Activated CD4-positive, alpha-beta T cell treated with anti-CD3 and anti-CD28 coated beads, Interleukin-2, Interleukin-6, amounts not matched to agents 100 ng/mL and 50 ng/mL, durations not matched to agents 16 hours and 8 hours (primary cell): ENCODE measurements at places on chromosomes 3 and 15.

- DNase-seq: no peak
These were observed 2.7 kb upstream of the C2CD4A start for GRCh38 chr15:62063825-62064635.

GRCh38 chr3:73045391-73045790 lies 16.1 kb upstream of the EBLN2 start:
- DNase-seq: no peak

DNA sequence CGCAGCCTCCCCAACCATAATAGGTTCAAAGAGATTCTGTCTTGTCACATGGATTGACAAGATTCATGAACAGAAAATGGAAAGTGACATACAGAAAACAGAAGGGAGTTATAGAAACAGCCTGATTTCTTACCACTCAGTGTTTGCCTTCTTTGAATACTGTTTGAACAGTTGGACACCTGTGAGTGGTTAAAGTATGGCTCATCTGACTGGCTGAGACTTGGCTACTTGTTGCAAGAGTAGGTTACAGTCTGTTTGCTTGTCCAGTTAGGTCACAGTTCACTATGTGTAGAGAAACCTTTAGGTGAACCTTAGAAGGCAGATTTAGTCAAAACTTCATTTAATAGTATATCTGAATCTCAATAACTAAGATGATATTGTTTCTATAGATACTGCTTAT lies 1003.9 kb upstream of the EPHA6 start:
- no peak for DNase-seq

GRCh38 chr3:156599089-156599874 lies 44.4 kb upstream of the SSR3 start:
- DNase-seq: no peak

DNA sequence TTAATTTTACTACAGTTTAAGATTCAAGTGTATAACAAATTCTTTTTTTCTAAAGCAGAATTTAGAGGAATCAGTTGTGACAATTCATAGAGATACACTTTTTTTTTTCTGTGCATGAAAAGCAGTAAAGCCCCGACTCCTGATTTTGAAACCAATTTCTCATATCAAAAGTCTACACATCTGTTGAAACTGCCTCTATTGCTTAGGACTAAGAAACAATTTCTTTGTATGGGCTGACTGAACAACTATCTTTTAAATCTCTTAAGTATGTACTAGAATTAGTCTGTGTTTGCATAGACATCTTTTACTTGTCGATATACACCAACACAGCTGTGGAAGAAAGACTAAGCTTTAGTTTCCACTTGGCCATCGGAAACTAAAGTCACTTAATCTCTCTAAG lies 127.6 kb downstream of the MEIS2 start:
- DNase-seq: no peak

GRCh38 chr3:60919296-60919695 lies 332.0 kb downstream of the FHIT start:
- DNase-seq: no peak

DNA sequence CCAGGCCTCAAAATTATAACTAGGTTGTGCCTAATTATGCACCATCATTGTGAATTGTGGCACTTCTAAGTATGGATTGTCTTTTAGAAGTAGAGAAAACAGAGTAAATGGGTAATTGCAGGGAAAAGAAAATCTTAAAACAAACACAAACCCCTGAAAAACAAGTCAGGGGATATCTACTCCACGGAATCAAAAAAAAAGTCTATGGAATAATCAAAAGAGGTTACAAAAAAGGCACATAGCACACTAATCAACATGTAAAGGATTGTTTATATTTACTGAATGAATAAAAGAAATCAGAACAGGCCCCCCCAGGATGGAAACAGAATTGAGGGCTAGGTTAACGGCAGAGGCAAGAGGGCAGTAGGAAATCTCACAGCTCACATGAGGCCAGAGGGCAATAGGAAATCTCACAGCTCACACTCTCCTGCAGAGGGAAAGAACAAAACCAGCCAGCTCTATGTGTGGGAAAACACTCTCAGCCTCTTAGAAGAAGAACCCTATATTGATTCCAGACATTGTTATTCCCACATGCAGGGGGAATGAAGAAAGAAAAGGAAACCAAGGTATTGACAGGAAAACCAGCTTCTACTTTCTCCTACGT lies 72.7 kb upstream of the FNDC3B start:
- no peak for DNase-seq

DNA sequence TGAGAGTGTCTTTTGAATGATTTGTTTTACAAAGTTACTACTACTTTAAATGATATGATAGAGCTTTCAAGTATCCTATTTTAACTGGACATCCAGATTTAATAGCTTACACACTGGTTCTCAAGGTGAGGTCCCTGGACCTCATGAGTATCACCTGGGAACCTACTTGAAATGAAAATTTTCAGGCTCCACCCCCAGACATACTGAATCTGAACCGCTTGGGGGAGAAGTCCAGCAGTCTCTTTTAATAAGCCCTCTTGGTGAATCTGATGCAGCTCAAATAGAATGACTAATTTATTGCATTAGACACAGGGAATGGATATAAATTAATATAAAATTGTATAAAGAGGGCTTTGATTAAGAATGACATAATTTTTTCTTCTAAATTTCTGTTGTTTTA lies 29.4 kb upstream of the SLITRK3 start:
- no peak for DNase-seq

GRCh38 chr15:69451951-69452691 lies 497 bp upstream of the RPLP1 start:
- DNase-seq: peak; percentile 41

- no peak for DNase-seq
These were observed 38.7 kb downstream of the CHSY1 start for GRCh38 chr15:101213147-101213546.

GRCh38 chr15:100596792-100597191 lies 5.2 kb downstream of the LINS1 start:
- peak; percentile 96 for DNase-seq

- no peak for DNase-seq
These were observed 37.7 kb downstream of the AMOTL2 start for GRCh38 chr3:134336587-134336986.

- DNase-seq: no peak
These were observed 41.7 kb downstream of the MAP2K5 start for GRCh38 chr15:67584157-67584556.

DNA sequence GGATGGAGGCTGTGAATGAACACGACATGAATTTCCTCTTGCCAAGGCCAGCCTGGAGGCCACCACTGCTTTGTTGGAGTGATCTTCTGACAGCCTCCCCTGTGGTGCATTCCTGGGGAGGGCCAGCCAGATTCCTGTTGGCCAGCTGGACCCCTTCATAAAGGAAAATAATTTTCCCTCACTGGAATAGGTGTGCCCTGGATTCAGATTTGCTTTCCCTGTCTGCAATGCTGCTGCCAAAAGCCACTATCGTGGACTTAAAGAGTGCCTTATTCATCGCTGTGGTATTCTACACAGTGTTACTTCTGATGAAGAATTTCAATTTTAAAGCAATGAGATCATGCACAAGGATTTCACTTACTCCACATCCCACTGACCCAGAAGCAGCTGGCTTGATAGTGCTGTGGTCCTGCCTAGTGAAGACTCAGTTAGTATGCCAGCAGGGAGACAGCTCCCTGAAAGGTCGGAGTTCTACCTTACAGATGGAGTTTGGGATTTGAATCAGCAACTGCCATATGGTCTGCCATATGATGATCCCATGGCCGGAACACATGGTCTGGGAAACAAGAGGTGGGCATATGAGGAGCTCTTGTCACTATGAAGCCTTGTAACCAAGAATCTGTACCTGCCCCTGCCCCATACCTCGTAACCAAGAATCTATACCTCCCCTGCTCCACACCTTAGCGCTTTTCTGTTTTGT lies 145.2 kb downstream of the KLF13 start:
- no peak for DNase-seq

- no peak for DNase-seq
These were observed 159.9 kb upstream of the MEIS2 start for GRCh38 chr15:37260255-37260654.

DNA sequence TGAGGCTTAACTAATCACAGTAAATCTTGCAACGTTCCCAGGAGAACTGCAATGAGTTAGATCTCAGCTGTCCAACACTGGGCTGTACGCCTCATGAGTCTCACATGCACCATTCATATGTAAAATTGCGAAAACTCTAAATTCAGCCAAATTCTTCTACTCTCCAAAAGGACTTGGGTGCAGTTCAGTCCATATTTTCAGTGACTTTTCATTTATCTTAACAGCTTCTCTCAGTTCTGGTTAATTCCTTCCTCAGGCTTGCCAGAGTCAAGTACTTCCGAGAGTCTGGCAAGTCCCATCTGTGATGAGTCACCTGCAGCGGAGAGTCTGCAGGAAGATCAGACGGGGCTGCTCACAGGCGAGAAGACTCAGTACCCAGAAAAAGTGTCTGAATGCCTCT lies 11.5 kb downstream of the CCDC80 start:
- peak; percentile 42 for DNase-seq

DNA sequence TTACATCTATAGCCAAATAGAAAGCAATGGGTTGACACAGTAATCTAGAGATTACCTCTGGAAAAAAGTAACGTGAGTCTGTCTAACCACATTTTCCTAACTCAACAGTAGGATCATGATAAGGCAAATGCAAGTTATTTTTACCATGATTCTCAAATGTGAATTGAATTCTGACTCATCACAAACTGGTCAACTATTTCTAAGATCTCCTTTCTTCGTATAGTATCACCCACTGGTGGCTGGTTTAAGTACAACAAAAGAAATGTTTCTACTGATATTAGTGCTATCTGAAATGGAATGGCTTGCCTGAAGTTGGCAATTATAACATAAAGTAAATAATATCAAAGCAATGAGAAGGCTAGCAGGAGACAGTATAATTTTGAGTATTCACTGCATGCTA lies 102.2 kb downstream of the ABI3BP start:
- peak; percentile 5 for DNase-seq

GRCh38 chr3:10926256-10926810 lies 66.2 kb upstream of the SLC6A1 start:
- DNase-seq: no peak

- DNase-seq: no peak
These were observed 219.0 kb downstream of the ITPR1 start for GRCh38 chr3:4712109-4712508.

- no peak for DNase-seq
These were observed 381.0 kb upstream of the RGMA start for GRCh38 chr15:93469994-93470393.

- DNase-seq: no peak
These were observed 6.8 kb upstream of the SKIL start for GRCh38 chr3:170350515-170351413.

GRCh38 chr3:9863058-9863772 lies 16.8 kb downstream of the CIDEC start:
- no peak for DNase-seq

DNA sequence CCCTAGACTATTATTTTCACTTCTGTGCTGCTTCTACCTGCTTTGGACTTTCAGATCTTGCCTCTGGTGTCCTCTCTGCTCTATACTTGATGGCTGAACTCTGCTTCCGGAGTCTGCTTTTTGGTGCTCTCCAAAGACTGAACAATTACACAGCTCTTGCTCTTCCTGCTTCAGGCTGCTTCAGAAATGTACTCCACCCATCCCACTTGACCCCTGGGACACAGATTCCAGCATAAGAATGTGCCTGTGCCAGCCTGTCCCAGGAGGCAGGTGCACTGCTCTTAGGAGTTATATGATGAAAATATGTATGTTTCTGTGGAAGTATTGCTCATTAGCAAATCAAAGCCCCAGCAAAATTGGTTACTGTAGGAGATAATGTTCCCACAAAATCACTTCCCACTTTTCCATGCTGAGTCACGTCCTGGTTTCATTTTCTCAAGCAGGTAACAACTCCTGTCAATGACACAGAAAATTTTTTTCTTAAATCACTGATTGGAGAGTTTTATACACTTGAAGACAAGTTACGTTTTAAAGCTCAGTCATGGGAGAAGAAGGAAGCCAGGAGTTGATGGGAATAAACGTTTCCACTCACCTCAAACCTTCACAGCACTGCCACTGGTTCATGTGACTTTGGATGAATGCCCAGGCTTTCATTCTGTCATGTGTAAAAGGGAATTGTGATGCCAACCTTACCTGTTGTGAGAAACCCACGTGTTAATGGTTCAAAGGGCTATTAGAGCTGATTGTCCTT lies 239.4 kb upstream of the ZPLD1 start:
- DNase-seq: no peak

DNA sequence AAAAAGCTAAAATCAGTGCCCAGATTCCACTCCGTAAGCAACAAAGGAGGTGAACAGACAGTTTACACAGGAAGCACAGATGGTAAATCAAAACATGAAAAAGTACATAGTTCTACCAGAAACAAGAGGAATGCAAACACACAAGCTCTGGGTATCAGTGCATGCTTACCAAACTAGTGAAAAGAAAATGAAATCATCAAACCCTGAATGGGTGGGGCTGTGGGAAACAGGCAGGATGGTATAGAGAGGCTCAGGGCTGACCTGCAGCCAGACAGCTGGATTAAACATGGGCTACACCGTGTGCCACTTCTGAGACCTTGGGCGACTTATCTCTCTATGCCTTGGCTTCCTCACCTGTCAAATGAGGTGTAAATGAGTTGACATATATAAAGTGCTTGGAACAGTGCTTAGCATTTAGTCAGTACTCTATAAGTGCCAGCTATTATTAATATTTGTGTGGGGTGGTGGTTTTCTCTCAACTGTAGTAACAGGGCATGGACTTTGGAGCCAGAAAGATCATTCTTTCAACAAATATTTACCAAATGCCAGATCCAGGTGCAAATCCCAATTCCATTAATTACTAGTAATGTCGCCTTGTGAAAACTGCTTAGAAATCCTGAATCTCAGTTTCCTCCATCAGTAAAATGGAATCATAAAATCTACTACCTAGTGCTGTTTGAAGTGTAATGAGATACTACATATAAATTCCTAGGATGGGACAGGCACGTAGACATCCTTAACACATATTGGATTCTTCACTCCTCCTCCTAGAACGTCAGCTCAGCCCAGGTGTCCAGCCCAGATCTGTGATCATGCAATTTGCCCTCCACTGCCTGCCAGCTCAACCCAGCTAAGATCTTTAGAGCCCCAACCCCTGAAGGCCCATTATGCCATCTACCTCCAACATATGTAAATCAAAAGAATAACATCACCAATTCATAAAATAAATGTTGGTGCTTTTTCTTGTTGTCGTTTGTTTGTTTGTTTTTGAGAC lies 55.5 kb upstream of the SMAD3 start:
- DNase-seq: peak; percentile 67

DNA sequence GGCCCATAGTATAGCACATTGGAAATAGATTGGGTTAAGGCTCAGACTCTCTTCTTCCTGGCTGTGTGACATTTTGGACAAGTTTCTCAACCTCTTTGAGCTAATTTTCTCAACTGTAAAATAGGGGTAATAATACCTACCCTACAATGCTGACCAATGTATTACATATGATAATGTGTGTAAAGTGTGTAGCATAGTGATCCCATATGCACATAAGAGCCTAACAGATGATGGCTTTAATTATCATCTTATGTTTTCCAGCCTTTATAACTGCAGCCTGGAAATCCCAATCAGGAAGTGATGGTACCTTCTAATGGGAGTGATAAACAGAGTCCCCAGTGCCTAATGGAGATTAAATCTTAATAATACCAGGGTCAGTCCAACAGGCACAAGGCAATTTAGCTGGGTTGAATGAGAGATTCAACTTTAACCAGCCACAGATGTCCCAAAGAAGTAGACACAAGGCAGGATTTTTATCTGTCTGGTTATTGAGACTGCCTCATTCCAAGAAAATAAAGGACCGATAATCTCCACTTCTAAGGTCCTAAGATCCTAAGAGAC lies 12.0 kb downstream of the ADAMTS9 start:
- DNase-seq: no peak

GRCh38 chr3:51942603-51943450 lies 664 bp downstream of the PARP3 start:
- DNase-seq: peak; percentile 72
